ENCODE measurements at places on chromosomes 5 and 9. TPM values are rescaled to one million over a fixed set of nuclear protein-coding genes. Genes with fewer than 3 reads are reported as not detected.

KIF4B gene
- total RNA-seq, result 0.06 TPM

PRDM9 gene
- not detected for total RNA-seq

- peaks cover 4% of the 10 kb centered on the region for H3K4me1 ChIP-seq
- no peak for DNase-seq
- H3K27ac ChIP-seq, result no peak overlapping the region
Observed at GRCh38 chr9:120912958-120913646, 13.5 kb downstream of the TRAF1 start.

NKD2 gene
- total RNA-seq, result 6.8 TPM

GRCh38 chr5:116562669-116563068, 12.0 kb downstream of the SEMA6A start:
- H3K36me3 ChIP-seq, result no peaks in the 10 kb centered on the region
- no peak for DNase-seq
- H3K27ac ChIP-seq, result no peak overlapping the region
- no peak overlapping the region for H3K4me3 ChIP-seq

GRCh38 chr9:76561900-76562299, 102.9 kb downstream of the GCNT1 start:
- no peaks in the 10 kb centered on the region for H3K36me3 ChIP-seq
- no peaks in the 10 kb centered on the region for H3K27me3 ChIP-seq
- H3K4me3 ChIP-seq, result no peak overlapping the region
- H3K4me1 ChIP-seq, result no peaks in the 10 kb centered on the region
- DNase-seq, result no peak

HEMGN gene
- total RNA-seq, result 0.93 TPM

DNA sequence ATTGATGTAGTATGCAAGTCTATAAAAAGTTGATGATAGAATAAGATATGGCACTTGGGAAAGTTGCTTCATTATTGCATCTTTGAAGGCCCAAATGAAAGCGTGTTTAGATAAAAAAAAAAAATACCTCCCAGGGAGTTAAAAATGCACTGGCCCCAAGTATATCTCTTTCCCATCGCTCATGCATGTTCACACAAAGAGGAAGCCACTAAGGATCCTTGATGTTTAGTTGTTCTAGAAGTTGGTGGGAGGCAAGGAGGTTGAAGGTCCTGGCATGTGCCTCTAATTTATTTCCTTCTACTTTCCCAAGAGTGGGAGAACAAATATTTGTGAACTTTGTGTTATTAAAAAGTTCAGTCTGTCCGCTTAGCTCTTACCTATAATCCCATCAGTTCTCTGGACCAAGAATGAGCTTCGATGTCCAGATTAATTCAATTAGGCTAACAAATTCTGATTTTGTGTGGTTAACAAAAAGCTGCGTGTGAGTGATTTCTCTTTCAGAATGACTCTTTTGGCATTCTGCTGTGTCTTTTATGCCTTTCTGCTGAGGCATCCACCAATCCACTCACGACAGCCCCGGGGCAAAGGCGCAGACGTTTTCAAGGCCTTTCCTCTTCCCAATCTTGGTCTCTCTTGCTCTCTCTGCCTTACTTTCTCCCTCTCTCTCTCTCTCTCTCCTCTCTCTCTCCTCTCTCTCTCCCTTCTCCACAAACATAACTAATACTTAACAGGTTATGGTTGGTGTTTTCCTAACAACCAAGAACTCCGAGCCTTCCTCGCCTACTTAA, 135.1 kb upstream of the ERCC6L2 start:
- no peaks in the 10 kb centered on the region for H3K4me1 ChIP-seq
- no peak overlapping the region for H3K27ac ChIP-seq
- no peak overlapping the region for H3K4me3 ChIP-seq
- no peaks in the 10 kb centered on the region for H3K27me3 ChIP-seq
- H3K36me3 ChIP-seq, result no peaks in the 10 kb centered on the region
- no peak for DNase-seq

NDUFAF2 gene
- 26.1 TPM for total RNA-seq

TMEM171 gene
- total RNA-seq, result not detected
